ENCODE measurements at places on chromosomes 13 and 19. TPM values are rescaled to one million over a fixed set of nuclear protein-coding genes. Genes with fewer than 3 reads are reported as not detected.

CALR gene
- 158 TPM for polyA plus RNA-seq

DNA sequence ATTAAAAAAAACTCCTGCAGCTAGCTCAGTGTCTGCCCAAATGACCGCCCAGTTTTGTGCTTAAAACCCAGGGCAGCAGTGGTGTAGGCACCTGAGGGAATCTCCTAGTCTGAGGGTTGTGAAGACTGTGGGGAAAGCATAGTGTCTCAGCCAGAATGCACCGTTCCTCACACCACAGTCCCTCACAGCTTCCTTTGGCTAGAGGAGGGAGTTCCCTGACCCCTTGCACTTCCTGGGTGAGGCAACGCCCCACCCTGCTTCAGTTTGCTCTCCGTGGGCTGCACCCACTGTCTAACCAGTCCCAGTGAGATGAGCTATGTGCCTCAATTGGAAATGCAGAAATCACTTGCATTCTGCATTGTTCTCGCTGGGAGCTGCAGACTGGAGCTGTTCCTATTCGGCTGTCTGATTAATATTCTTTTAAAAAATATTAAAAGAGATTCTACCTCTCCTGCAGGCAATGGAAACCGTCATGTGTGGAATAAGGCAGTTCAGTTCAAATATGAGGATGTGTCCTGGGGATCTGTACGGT, 645.7 kb downstream of the FGF9 start:
- no peak for DNase-seq

PPM1N gene
- polyA plus RNA-seq: 4.9 TPM

NLRP7 gene
- polyA plus RNA-seq: not detected

GRCh38 chr13:59318320-59318930, 845.3 kb downstream of the DIAPH3 start:
- DNase-seq: peak; percentile 73

LYL1 gene
- polyA plus RNA-seq: 5.5 TPM

LIPE gene
- 7.3 TPM for polyA plus RNA-seq

DNA sequence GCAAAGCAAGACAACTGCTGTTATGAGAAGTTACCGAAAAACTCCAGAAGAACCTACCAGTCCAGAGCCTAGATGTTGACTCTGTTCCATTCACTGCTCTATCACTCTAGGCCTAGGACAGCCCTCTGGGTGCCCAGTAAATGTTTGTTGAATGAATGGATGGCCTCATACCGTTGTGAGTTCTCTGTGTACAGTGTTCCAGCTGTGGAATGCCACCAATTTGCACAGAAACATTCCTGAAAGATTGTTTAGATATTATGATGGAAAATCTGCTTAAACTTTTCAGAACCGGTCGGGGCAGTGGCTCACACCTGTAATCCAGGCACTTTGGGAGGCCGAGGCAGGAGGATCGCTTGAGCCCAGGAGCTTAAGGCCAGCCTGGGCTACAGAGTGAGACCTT, 1.3 kb upstream of the FBL start:
- no peak for DNase-seq

CEACAM7 gene
- 6.2 TPM for polyA plus RNA-seq

DNA sequence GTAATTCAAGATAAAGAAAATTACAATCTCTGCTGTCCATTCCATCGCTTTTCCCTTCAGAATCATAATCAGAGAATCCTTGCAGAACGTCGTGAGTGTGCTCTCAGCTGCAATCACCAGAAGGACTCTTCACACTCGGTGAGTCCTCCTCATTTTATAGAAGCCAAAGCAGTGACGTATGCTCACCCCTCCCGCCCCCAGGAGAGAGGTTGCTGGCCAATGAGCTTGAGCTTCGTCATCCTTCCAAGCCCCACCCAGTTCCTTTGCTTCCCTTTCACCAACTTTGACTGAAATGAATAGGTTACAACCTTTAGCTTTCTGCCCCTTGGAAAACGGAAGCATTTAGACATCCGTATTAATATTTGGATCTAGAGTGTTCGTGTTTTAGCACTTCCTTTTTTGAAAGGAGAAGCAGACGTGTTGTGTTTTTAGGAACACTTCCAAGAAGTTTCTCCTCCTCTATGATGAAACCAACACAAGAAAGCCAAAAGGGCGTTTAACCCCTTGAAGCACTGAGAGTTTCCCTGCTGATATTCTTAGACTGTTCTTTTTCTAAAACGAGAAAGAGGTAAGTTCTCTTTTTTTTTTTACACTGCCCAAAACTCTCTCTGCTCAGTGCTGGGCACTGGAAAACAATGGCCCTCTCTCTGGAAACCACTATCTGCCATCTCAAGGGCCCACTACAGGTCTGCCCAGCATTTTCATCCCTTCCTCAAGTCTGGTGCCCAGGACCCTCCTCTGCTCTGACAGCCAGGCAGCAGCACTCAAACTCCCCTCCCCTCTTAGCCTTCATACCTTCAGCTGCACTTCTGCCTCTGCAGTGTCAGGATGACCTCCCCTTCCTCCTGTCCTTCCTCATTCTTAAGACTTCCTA, 44.3 kb upstream of the CEACAM21 start:
- DNase-seq: peak; percentile 64

EPS8L1 gene
- 320 TPM for polyA plus RNA-seq

DNA sequence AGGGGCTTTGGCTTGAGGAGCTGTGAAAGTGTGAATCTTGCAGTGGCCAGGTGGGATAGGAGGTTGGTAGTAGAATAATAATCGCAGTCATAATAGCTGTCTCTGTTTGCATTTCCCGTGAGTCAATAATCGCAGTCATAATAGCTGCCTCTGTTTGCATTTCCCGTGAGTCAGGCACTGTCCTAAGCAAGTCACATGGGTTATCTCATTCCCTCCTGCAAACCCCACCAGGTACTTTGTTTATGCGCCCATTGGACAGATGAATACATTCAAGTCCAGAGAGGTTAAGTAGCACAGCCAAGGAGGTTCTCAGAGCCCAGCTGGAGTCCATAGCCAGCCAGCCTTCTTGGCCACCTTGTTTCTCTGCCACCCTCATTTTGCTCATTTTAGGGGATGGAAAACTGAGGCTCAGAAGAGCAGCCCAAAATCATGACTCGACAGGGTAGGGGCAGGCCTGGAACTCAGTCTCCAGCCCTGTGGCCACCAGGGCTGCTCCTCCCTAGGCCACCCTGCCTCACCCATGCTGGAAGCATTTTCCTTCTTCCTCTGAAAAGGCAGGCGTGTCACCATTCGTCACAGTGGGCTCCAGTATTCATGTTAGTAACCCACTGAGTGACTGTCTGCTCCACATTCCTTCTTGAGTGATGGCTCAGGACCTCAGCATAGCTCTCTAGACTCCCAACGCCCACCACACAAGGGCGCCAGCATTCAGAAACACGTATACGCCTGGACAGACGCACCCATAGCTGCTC, 206.2 kb downstream of the URI1 start:
- no peak for DNase-seq

LILRB1 gene
- polyA plus RNA-seq: 2.0 TPM

GRCh38 chr19:2097203-2097885, 629 bp downstream of the IZUMO4 start:
- DNase-seq: peak; percentile 62

- DNase-seq: no peak
These were observed 97.3 kb downstream of the TDRD3 start for GRCh38 chr13:60494296-60494695.

ZNF729 gene
- polyA plus RNA-seq: not detected

PSG3 gene
- not detected for polyA plus RNA-seq
